GM13977 (cell line): ENCODE measurements at places on chromosomes 11 and 22.

DNA sequence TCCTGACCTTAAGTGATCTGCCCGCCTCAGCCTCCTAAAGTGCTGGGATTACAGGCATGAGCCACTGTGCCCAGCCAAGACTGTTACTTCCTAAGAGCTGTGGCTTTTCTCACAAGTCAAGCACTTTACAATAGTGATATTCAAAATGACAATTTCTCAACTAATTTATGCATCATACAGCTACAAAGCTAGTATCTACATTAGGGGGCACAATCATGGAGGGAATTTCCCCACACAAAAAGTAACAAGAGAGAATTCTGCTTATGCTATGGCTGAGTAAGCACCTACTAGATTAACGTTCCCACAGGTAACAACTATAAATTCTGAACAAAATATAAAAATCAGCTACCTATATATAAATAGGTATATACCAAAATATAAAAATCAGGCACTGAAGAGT is 72.7 kb downstream of the SBF2 start:
- no peak for DNase-seq

GRCh38 chr11:13391217-13391616 is 71.8 kb downstream of the BTBD10 start:
- no peak for DNase-seq

GRCh38 chr11:128947773-128948172 is 5.1 kb upstream of the TP53AIP1 start:
- DNase-seq: no peak

GRCh38 chr22:23259916-23260644 is 79.8 kb downstream of the BCR start:
- DNase-seq: no peak

DNA sequence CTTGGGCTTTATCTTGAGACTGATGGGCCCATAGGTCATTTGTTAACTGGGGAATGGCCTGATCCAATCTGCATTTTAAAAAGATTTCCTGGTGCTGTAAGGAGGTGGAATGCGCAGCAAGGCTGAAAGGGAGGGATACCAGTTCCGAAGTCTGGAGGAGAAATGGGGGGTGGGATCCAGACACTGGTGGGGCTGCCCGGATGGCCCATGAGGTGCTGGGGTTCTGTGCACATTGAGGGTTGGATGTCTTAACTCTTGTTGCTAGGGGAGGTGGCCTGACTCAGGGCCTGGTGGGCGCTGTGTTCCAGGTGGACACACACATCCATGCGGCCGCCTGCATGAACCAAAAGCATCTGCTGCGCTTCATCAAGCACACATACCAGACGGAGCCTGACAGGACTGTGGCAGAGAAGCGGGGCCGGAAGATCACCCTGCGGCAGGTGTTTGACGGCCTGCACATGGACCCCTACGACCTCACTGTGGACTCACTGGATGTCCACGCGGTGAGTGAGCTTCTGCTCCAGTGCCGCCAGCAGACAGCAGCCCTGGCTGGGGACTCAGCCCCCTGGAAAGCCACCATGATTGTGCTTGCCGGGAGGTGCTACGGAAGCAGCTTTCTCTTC is 38.1 kb downstream of the AMPD3 start:
- no peak for DNase-seq

GRCh38 chr11:22521226-22521625 is 104.4 kb downstream of the FANCF start:
- DNase-seq: no peak

DNA sequence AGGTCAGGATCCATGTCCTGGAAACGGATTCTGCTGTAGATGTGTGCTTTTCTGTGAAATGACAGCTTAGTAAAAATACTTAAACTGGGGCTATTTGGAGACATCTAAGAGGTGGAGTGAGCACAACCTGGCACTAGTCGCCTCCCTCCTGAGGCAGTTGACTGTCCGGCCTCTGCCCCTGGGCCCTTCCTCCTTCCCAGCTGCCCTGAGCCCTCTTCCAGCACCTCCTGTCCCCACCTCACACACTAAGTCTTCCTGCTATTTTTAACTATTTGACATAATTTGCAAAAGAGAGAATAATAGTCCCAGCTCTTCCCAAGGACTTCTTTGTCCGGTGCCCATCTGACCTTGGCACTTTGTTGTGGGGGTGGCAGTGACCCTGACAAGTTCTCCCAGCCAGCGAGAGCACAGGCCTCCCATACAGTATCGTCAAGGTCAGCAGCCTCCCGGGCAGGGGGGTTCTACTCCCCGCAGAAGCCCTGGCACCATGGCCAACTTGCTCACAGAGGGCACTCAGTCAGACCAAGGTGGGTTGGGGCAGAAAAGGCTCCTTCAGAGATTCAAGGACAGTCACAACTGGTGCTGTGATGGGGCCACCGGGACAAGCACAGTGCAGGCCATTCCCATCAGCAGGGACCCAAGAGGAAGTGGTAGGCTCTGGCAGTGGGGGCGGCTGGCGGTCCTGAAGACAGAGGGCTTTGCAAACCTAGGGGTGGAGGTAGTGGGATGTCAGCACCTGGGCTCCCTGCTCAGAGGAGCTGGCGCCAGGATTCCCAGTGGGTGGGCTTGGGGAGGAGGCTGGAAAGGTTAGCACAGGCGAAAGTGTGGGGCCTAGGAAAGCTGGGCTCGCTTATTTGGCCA is 5.5 kb upstream of the NEAT1 start:
- peak; percentile 28 for DNase-seq

DNA sequence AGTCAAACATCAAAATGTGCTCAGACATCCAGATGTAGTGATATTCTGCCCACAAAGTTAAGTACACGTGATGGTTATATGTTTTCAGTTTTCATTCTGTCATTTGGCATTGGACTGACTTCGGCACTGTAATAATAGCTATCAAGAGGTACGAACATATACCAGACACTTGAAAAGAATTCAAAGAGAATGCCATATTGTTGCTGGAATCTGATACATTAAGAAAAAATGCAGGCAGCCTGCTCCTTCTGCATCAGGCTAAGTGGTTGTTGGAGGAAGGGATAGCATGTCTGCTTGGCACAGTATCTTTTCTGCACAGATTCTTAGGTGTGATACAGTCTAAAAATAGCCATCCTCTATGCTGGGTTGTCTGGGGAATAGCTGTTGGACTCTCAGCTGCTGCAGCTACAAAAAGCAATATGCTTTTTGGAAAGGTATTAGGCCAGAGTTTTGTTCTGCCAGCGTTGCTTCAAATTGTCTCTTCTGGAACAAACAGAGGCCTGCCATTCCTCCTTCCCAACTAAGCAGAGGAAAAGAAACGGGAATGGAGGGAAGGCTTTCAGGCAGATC is 892.6 kb downstream of the TBC1D22A start:
- no peak for DNase-seq

- no peak for DNase-seq
Measured at GRCh38 chr11:43558556-43559127, 121.9 kb upstream of the HSD17B12 start.

DNA sequence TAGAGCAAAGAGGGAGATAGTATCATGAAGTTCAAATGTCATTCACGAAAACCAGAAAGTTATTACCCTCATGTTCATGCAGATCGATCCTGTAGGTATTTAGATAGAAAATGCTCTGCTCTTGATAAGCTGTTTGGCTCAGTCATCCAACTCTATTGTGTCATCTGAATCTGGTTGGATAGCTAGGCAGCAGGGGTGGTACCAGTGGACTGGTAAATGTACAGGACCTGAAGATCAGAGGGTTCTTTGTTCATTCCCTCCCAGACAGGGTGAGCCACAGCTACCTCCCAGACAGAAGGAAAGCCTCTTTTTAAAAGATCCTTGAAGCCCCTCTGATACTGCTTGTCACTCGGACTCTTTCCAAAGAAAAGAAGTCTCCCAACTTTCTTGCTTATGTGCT is 29.8 kb upstream of the DRD2 start:
- DNase-seq: no peak

DNA sequence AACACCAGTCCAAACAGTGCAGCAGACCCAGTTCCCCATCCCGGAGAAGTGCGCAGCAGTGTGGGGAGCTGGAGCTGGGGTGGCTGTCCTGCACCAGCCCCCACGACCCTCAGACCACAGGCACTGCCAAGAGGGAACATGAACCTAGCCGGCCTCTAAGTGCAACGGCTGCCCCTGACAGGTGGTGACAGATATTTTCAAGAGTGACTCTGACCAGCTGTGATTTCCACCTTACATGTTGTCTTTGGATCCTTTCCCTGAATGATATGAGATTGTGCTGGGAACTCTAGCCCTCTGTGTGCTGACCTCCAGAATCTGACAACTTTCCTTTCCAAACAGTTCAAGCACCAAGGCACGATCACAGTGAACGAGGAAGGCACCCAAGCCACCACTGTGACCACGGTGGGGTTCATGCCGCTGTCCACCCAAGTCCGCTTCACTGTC is 12.6 kb downstream of the SERPIND1 start:
- no peak for DNase-seq

- DNase-seq: peak; percentile 89
Measured at GRCh38 chr11:17389211-17389956, 925 bp upstream of the KCNJ11 start.

DNA sequence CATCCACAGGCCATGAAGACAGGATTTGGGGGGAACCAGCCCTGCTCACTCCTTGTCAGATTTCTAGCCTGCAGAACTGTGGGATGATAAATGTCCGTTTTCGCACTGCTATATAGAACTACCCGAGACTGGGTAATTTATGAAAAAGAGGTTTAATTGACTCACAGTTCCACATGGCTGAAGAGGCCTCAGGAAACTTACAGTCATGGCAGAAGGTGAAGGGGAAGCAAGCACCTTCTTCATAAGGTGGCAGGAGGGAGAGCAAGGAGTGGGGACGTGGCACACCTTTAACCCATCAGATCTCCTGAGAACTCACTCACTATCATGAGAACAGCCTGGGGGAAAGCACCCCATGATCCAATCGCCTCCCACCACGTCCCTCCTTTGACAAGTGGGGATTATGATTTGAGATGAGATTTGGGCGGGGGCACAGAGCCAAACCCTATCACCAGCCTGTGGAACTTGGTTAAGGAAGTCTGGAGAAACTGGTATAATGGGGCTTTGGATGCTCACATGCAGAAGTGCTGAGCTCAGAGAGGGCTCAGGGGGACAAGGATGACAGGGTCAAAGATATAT is 50.7 kb downstream of the MYEOV start:
- no peak for DNase-seq
